ENCODE measurements at places on chromosomes 3 and 15. TPM values are rescaled to one million over a fixed set of nuclear protein-coding genes. Genes with fewer than 3 reads are reported as not detected.

Gene GREM1
- 0.07 TPM for total RNA-seq

Gene STAC
- not detected for total RNA-seq

Gene WDR48
- 37.9 TPM for total RNA-seq

Gene SCN11A
- 0.27 TPM for total RNA-seq

Gene CACNA2D2
- total RNA-seq = under 0.01 TPM

Gene C3orf22
- not detected for total RNA-seq

Gene KCNAB1
- total RNA-seq = 0.40 TPM

Gene GOLGA6L22
- total RNA-seq = not detected

Gene SLC33A1
- 52.1 TPM for total RNA-seq

Gene LDHAL6B
- not detected for total RNA-seq

Gene RTP3
- not detected for total RNA-seq

Gene CPA3
- total RNA-seq = 16.1 TPM

Gene HRG
- not detected for total RNA-seq

Gene PLA2G4F
- not detected for total RNA-seq

Gene CHRM5
- total RNA-seq = not detected

Gene RASL12
- not detected for total RNA-seq

Gene ISL2
- 0.13 TPM for total RNA-seq

Gene CAND2
- 1.6 TPM for total RNA-seq

Gene PLD1
- 173 TPM for total RNA-seq

Gene RETNLB
- not detected for total RNA-seq

Gene CIB2
- total RNA-seq = 1.9 TPM

Gene GRAMD2A
- 0.72 TPM for total RNA-seq

Gene KBTBD8
- 6.0 TPM for total RNA-seq

Gene TMEM212
- not detected for total RNA-seq

Gene RHCG
- total RNA-seq = not detected

Gene SLC25A38
- total RNA-seq = 19.1 TPM

Gene SUSD5
- total RNA-seq = 0.93 TPM

Gene MTHFS
- 13.4 TPM for total RNA-seq

Gene RBMS3
- total RNA-seq = 49.6 TPM

Gene HAUS2
- total RNA-seq = 83.9 TPM

Gene GCNT3
- not detected for total RNA-seq

Gene PARP16
- total RNA-seq = 4.2 TPM

Gene CADPS
- total RNA-seq = not detected

Gene TMCO5A
- not detected for total RNA-seq

Gene SLC24A5
- total RNA-seq = 0.07 TPM

Gene TBC1D23
- total RNA-seq = 51.7 TPM

Gene SNRPA1
- 44.8 TPM for total RNA-seq

Gene CLDN16
- not detected for total RNA-seq

Gene SCAMP2
- 36.0 TPM for total RNA-seq

Gene GPR156
- total RNA-seq = 0.27 TPM

Gene SAXO2
- total RNA-seq = 0.40 TPM

Gene SKOR1
- 0.07 TPM for total RNA-seq

Gene GOLGA8Q
- total RNA-seq = 0.66 TPM

Gene ITIH1
- total RNA-seq = not detected

Gene INKA1
- 5.8 TPM for total RNA-seq

Gene SPRED1
- 39.6 TPM for total RNA-seq

Gene MYZAP
- 4.1 TPM for total RNA-seq

Gene CFAP91
- 0.13 TPM for total RNA-seq

Gene RGMA
- not detected for total RNA-seq

Gene LEKR1
- 0.40 TPM for total RNA-seq

Gene CCNDBP1
- 77.0 TPM for total RNA-seq

Gene TTC21A
- total RNA-seq = 3.9 TPM

Gene LRTM1
- total RNA-seq = not detected

Gene FHIT
- total RNA-seq = 2.5 TPM

Gene PPCDC
- 11.2 TPM for total RNA-seq
